ENCODE measurements at places on chromosomes 13 and 19. TPM values are rescaled to one million over a fixed set of nuclear protein-coding genes. Genes with fewer than 3 reads are reported as not detected.

DNA sequence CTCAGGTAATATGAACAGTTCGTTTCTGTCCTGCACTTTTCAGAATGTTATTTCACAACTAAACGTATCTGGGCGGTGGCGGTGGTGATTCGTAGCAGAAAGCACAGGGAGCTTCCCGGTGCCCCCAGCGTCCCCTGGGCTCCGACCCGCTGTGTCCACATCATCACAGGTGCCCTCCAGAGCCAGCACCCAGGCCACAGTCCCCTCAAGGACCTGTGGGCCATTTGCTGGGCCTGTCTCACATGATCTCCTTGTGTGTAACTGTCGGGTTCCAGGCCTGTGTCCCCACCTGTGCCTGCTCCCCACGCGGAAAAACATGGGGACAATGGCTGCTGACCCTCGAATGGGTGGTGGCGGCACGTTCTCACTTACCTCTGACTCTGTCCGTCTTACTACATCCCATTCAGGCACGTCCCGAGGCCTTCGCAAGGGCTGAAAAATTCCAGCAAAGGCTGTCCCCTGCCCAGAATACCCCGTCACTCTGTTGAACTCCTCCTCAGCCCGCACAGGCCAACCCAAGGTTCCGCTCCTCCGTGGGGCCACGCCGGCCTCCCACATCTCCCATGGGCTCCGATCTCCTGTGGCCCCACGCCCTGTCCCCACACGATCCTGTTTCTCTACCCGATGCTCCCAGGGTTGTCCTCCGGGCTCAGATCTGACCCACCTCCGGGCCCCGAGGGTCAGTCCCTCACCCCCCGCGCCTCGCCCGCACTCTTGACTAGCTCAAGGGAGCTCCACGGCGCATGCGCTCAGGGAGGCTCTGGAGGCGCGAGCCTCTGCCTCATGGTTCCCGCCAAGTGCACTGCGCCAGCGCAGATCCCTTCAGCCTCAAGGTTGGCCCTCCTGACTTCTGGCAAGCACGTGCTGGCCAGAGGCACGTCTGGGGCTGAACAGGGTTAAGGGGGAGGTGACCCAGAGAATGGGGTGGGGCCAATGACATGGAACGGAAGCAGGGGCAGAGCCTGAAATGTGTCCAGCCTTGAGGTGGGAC lies 21.2 kb downstream of the DEDD2 start:
- no peak for DNase-seq

GRCh38 chr13:29454931-29455481 lies 140.5 kb downstream of the SLC7A1 start:
- DNase-seq, result no peak

URI1 gene
- polyA plus RNA-seq, result 76.8 TPM

CHST8 gene
- 0.38 TPM for polyA plus RNA-seq

ZNF415 gene
- polyA plus RNA-seq, result 10.4 TPM

- DNase-seq, result peak; percentile 8
Observed at GRCh38 chr13:100789481-100789880, 114.9 kb upstream of the TMTC4 start.

GRCh38 chr19:50549059-50549926 lies 18.9 kb downstream of the LRRC4B start:
- no peak for DNase-seq

GRCh38 chr13:31011901-31012654 lies 79.6 kb downstream of the TEX26 start:
- DNase-seq, result no peak

GRCh38 chr13:44908266-44908665 lies 81.0 kb downstream of the NUFIP1 start:
- DNase-seq, result no peak

GRCh38 chr19:3674784-3675543 lies 25.3 kb downstream of the PIP5K1C start:
- DNase-seq, result no peak

SELENOV gene
- polyA plus RNA-seq, result not detected

LRRC4B gene
- polyA plus RNA-seq, result 8.5 TPM

ZNF567 gene
- 6.8 TPM for polyA plus RNA-seq

FCER2 gene
- 0.78 TPM for polyA plus RNA-seq

GRCh38 chr13:88866195-88866594 lies 1195.0 kb downstream of the SLITRK5 start:
- DNase-seq, result no peak

NKG7 gene
- 3.0 TPM for polyA plus RNA-seq

TJP3 gene
- 0.46 TPM for polyA plus RNA-seq

DNA sequence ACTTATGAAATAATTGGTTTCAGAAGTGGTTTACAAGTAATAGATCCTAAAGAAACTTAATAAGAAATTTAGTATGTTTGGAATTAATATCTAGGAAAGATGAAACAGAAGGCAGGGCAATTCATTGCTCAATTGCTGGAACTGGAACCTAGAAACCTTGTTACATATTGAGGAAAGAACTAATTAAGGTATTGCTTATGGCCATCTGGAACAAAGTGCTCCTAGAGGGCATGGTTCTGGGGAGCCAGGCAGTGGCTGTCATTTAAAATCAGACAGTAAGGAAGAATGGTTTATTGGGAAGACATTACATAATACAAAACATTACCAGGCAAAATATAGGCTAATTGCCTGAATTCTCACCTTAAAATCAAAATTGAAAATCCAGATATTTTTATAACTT lies 224.1 kb downstream of the SLITRK6 start:
- DNase-seq, result no peak

DNA sequence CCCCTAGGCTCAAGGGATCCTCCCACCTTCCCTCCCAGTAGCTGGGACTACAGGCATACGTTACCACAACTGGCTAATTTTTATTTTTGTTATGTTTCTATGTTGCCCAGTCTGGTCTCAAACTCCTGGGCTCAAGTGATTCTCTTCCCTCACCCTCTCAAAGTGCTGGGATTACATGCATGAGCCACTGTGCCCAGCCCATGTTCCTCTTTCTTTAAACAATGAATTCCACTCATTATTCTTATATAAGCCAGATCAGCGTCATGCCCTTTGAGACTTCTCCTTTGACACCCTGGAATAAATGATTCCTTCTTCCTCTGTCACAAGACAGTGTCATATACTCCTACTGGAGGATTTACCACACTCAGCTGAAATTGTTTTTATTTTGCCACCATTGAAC lies 519.9 kb upstream of the SPRY2 start:
- DNase-seq, result no peak

- no peak for DNase-seq
Observed at GRCh38 chr13:83883061-83883523, 818 bp upstream of the SLITRK1 start.

COLGALT1 gene
- 67.4 TPM for polyA plus RNA-seq
